Activated CD8-positive, alpha-beta memory T cell treated with anti-CD3 and anti-CD28 coated beads, Interleukin-2, amount 10 ng/mL, durations not matched to agents 7 days and 5 days (primary cell): ENCODE measurements at places on chromosomes 6 and 20. TPM values are rescaled to one million over a fixed set of nuclear protein-coding genes. Genes with fewer than 3 reads are reported as not detected.

EXOC2 gene
- total RNA-seq, result 28.4 TPM

CDSN gene
- not detected for total RNA-seq

NKX2-2 gene
- total RNA-seq, result not detected

SYNDIG1 gene
- not detected for total RNA-seq

CCR6 gene
- 8.7 TPM for total RNA-seq

SIRPB1 gene
- 8.3 TPM for total RNA-seq

BMP6 gene
- total RNA-seq, result not detected

DNA sequence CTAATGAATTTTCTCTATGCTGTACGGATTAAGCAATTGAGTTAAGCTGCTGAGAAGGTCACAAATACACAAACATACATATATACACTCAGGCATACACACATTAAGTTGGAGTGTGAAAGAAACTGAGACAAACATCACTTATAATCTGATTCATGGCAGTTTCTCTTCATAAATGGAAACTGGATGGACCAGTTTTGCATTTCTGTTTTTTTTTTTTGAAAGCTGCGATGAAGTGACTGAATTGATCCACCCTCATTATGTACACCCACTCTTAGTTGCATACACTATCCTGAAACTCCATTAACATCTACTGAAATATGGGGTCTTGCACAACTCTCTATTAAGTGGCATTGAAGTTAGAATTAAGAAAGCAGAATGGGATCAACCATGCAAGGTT lies 32.9 kb upstream of the TENT5A start:
- DNase-seq, result no peak
- H3K36me3 ChIP-seq, result no peaks in the 10 kb centered on the region

- DNase-seq, result no peak
- H3K27me3 ChIP-seq, result no peaks in the 10 kb centered on the region
- peak overlapping the region; percentile 17 for H3K27ac ChIP-seq
- peaks cover 24% of the 10 kb centered on the region for H3K4me1 ChIP-seq
Observed at GRCh38 chr20:49775229-49775693, 37.4 kb upstream of the SLC9A8 start.

GRCh38 chr20:53834062-53834442 lies 236.3 kb downstream of the BCAS1 start:
- no peaks in the 10 kb centered on the region for H3K27me3 ChIP-seq
- peaks cover 72% of the 10 kb centered on the region for H3K4me1 ChIP-seq
- H3K4me3 ChIP-seq, result peak overlapping the region; percentile 3
- peak; percentile 49 for DNase-seq

DNA sequence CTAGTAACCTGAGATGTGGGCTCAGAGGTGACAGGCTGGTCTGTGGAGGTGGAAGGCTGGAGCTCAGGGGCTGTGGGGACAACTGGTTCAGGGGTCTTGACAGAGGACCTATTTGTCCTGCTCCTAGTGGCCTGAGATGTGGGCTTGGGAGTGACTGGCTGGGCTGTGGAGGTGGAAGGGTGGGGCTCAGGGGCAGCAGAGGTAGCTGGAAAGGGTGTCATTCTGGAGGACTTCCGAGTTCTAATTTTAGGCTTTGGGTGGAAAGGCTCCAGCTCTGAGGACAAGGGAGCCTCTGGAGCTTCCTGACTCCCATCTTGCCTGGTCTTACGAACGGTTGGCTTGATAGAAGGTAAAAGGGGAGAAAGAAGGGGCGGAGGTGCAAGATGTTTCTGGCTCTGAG lies 11.5 kb downstream of the MDC1 start:
- H3K4me3 ChIP-seq, result no peak overlapping the region
- no peak overlapping the region for H3K27ac ChIP-seq
- no peak for DNase-seq
- H3K27me3 ChIP-seq, result no peaks in the 10 kb centered on the region
- H3K36me3 ChIP-seq, result peaks cover 22% of the 10 kb centered on the region
- H3K4me1 ChIP-seq, result peaks cover 3% of the 10 kb centered on the region

- H3K4me1 ChIP-seq, result peaks cover 17% of the 10 kb centered on the region
- no peak overlapping the region for H3K27ac ChIP-seq
- H3K4me3 ChIP-seq, result no peak overlapping the region
- H3K27me3 ChIP-seq, result no peaks in the 10 kb centered on the region
Observed at GRCh38 chr20:62155428-62156253, 12.1 kb downstream of the SS18L1 start.

GRCh38 chr6:93819189-93819588 lies 399.8 kb upstream of the EPHA7 start:
- H3K27me3 ChIP-seq, result no peaks in the 10 kb centered on the region
- H3K4me3 ChIP-seq, result no peak overlapping the region
- no peaks in the 10 kb centered on the region for H3K4me1 ChIP-seq
- H3K27ac ChIP-seq, result no peak overlapping the region
- no peak for DNase-seq

- H3K4me3 ChIP-seq, result no peak overlapping the region
- no peaks in the 10 kb centered on the region for H3K36me3 ChIP-seq
- DNase-seq, result no peak
- H3K4me1 ChIP-seq, result peaks cover 13% of the 10 kb centered on the region
Observed at GRCh38 chr6:40325041-40325440, 262.1 kb downstream of the LRFN2 start.

DNA sequence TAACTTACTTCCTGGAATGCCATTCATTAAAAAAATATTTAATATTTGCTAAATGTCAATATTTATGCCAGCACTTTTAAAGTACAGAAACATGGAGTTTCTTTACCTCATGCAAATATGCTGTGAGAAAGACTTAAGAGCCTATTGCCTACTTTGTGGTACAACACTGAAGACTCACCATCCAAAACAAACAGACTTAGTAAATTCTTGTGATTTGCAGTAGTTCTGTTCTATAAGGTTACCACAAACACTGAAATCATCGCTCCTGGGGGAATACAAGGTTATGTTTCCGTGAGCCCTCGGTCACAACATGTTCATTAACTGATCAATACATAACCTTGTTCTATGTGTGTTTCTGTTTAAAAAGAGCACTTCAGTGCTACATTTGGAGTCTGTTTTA lies 78.3 kb downstream of the ATG5 start:
- peaks cover 36% of the 10 kb centered on the region for H3K36me3 ChIP-seq
- no peaks in the 10 kb centered on the region for H3K27me3 ChIP-seq
- DNase-seq, result no peak
- peaks cover 41% of the 10 kb centered on the region for H3K4me1 ChIP-seq
- H3K4me3 ChIP-seq, result peak overlapping the region; percentile 26

GRCh38 chr6:118305081-118305480 lies 243.0 kb upstream of the PLN start:
- no peak overlapping the region for H3K4me3 ChIP-seq
- no peaks in the 10 kb centered on the region for H3K36me3 ChIP-seq
- no peaks in the 10 kb centered on the region for H3K27me3 ChIP-seq
- H3K27ac ChIP-seq, result no peak overlapping the region
- no peaks in the 10 kb centered on the region for H3K4me1 ChIP-seq
- DNase-seq, result no peak
